ENCODE measurements at places on chromosomes 12 and 14.
A peak's percentile ranks its signal among the peaks of the same experiment; 100 is the strongest.

- DNase-seq, result peak; percentile 92
These were observed 516.7 kb upstream of the TMEM132C start for GRCh38 chr12:127750076-127750840.

DNA sequence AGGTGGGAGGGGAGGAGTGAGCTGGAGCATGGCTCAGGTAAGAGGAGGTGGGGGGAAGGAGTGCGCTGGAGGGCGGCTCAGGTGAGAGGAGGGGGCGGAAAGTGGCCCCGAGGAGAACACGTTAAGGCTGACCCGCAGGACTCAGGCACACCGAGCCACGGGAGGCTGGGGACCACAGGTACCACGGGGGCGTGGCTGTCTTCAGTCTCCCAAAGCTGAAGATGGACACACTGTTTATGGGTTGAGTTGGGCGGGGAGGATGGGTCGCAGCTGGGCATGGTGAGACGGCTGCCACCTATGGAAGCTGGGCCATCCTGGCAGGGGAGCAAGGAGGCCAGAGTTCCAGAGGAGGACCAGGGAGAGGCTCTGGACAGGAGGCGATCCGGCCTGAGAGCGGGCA is 23.5 kb downstream of the UBR7 start:
- DNase-seq, result no peak

DNA sequence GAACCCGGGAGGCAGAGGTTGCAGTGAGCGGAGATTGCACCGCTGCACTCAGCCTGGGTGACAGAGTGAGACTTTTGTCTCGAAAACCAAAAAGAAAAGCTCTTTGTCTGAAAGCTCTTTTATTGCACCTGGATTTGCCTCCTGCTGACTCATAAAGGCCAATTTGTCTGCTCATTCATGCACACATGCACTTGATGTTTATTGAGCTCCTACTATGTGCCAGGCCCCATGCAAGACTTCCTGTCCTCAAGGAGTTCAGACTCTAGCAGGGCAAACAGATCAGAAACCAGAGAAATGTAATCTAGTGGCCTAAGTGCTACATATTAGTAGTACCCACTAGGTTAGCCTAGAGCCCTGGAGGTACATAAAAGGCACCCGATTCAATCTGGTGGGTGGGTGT is 16.3 kb upstream of the MLEC start:
- DNase-seq, result no peak

DNA sequence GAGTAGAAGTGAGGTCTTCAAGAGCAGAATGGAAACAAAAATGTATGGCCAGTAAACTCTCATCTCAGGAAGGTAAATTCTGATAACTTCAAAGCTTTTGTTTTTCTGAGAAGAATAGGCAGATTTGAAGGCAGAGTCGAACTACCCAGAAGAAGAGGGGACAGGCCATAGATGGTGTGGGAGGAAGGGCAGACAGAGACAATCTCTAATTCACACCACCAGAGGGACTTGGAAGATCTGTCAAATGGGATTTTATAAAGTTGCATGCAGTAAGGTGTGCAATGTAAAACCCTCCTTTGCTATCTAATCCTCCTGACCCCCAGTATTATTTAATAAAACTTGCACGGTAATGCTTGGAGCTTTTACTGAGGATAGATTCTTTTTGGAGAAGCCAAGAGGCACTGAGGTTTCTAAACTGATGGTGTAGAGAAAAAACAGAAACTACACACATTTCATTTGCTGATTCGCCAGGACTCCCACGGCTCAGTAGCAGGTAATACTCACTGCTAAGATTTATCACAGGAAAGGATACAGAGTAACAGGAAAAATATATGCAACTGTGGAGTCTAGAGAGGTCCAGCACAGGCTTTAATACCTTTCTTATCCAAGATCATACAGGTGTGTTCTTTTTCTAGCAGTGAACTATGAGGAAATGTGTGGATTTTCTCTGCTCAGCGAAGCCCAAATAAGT is 18.3 kb downstream of the SLC38A2 start:
- DNase-seq, result peak; percentile 28

DNA sequence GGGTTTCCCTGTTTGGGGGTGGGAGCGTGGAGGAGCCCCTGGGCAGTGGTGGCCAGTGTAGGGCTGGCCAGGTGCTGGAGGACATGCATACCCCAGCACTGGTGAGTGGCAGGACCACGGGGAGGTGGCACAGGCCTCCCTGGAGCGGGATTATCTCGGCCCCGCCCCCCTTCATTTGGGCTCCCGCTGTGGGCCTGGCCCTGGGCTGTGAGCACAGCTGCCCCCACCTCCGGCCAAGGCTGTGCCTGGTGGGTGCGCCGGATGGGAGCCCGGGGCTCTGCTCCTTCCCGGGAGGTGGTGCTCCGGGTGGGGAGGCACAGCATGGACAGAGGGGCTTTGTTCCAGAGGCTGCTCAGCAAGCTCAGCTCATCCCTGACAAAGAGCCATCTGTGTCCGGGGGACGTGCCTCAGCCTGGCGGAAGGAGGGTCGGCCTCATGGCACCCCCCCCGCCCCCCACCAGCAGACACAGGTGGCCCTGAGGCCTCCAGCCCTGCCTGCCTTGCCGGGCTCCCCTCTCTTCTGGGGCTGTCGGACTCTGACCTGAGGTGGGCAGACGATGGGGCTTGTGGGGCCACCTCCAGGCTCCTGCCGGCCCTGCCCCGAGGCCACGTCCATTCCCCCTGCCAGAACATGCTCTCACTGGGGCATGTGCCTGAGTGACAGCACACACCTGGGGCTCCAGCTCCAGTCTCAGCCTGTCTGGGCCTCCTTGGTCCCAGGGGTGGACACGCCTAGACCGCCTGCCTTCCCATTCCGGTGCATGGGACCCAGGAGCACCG is 8.4 kb downstream of the TEDC1 start:
- no peak for DNase-seq

GRCh38 chr14:93295541-93296220 is 37.2 kb downstream of the BTBD7 start:
- no peak for DNase-seq

DNA sequence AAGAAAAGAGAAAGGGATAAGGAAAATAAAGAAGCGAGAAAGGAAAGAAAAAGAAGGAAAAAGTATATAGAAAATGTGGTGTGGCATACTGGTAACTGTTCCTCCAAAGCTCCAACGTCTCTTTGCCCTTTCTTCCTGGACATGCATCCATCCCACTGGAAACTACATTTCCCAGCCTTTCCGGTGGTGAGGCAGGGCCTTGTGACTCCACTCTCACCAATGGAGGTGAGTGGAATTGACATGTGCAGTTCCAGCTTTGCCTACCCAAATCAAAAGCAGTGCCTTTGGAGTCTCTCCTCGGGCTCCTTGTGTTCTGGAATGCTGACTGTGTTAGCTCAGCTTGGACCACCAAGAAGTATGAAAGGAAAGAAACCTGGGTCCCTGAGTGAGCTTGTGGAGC is 161.2 kb downstream of the KCNA5 start:
- DNase-seq, result no peak

DNA sequence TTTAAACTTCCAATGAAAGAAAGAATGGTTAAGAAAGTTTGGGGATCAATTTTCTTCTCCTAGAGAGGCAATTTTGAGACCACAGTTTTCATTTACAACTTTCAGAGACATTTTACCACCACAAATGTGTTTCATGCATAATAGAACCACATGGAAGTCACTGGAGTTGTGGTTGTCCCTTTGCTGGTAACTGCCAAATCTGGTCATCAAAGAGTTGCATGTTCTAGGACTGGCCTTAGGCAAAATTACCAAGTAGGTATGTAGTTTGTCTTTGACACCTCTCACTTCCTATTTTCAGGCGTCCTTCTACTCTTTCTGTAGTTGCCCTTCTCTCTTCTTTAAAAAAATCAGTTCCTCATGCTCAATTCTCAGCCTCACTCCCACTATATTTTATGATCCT is 54.3 kb upstream of the TMX1 start:
- DNase-seq, result no peak

DNA sequence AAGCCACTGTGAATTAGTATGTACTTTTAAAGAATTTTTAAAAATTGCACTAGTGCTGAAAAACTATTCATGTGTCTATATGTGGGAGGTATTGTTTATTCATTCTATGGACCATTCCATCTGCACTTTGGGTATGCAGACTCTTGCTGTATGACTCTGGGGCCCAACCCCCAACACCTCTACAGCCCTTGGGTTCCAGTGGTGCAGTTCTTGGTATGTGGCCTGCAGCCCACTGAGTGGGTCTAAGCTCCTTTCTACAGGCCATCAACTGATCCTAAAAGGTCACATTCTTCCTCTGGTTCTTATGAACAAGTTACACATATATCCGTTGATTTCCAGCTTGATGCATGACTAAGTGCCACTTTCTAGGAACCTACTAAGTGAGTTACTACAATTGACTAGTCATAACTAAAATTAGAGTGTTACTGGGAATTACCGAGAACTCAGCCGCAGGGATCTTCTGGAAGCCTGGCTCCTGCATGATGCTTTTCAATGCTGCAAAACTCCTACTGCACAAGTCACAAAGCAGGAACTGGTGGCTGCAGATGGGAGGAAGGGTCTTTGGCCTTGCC is 62.4 kb upstream of the MED13L start:
- no peak for DNase-seq

DNA sequence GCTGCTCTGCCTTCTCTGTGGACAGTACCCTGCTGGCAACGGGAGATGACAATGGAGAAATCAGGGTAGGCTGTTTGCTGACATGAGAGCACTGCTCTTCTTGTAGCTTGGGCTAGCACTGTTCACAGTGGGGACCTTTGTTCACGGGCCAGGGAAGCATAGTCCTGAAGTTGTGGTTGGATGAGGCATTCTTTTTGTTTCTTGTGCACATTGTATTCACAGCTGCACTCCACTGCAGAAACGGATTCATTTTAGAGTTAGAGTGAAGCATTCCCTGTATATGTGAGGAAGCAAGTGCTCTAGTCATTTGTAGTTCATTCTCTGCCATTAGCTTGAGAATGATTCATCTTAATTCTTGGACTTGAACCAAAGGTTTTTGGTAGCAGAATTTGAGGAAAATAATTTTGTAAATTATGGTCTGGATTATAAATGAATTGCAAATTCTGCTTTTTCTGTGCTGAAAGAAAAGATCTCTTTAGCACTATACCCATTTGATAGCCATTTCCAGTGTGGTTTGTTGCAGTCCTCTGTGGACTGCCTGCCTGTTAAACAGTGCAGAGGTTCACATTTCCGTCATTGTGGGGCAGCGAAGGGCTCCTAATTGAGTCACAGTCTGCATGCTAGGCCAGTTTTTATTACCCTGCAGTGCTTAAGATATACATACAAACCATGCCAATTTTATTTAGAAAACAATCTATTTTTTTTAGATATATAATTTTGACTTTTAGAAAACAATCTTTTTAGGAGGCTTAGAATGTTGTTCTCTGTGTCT is 80.6 kb downstream of the APAF1 start:
- DNase-seq, result peak; percentile 11

- no peak for DNase-seq
These were observed at the start of gene COCH for GRCh38 chr14:30874120-30874998. COCH (plus strand) TSS chr14:30874559; CDS start chr14:30874939, 380 bp downstream.

DNA sequence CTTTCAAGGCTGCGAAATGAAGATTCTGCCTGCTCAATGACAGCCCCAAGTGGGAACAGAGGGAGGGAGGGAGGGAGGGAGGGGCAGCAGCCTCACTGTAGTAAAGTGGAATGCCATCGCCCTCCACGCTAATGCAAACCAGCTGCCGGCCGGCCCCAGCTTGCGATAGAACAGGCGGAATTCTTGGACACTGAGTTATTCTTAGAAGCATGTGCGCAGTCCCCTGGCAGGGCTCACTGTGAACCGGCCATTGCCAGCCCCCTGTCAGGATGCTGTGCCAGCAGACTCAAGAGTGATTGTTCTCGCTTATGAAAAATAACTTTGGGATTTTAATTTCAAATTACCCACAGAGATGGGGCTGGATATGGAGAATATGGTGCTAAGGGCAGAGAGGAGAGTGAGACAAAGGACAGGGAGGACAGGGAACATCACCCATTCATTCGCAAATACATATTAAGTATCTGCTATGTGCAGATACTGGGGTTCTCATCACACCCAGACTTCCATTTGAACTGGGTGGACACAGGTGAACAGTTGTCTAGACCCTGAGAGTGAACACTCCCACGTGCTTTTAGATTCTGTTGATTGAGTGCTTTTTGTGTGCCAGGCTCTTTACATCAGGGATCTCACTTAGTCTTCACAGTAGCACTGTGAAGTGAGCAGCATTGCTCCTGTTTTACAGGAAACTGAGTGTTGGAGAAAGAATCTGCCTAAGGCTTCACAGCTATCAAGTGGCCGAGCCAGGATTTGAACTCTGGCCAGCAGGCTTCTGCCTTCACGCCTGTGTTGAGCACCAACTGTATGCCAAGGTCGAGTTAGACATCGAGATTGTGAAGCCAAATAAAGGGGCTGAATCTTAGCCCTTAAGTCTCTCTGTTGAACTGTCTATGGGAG is 192.9 kb downstream of the C12orf75 start:
- DNase-seq, result no peak

GRCh38 chr12:906062-906585 is 43.4 kb downstream of the RAD52 start:
- DNase-seq, result no peak

DNA sequence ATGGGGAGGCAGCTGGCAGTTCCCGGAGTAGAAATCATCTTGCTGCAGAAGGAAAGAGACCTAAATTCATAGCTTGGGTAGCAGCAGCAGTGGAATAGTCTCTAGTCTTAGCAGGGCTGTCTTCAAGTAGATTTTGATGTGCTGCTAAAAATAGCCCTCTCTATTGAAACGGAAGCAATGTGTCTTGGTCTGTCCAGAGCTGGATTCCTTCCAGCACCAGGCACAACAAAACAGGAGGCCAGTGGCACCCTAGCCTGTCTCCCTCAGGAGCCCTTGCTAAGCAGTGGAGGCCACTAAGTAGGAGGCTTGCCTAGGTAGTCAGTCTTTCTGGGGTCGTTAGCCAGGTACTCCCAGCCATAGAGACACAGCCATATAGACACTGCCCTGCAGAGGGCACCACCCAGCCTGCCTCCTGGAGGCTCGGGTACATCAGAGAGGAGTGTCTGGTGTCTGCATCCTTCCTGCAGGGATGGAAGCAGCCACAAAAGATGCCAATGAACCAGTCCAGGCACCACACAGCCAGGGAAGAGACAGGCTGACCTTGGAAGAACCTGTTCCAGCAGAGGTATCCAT is 97.5 kb downstream of the CRACR2A start:
- no peak for DNase-seq

- no peak for DNase-seq
These were observed 13.9 kb upstream of the BDKRB1 start for GRCh38 chr14:96242126-96242525.

DNA sequence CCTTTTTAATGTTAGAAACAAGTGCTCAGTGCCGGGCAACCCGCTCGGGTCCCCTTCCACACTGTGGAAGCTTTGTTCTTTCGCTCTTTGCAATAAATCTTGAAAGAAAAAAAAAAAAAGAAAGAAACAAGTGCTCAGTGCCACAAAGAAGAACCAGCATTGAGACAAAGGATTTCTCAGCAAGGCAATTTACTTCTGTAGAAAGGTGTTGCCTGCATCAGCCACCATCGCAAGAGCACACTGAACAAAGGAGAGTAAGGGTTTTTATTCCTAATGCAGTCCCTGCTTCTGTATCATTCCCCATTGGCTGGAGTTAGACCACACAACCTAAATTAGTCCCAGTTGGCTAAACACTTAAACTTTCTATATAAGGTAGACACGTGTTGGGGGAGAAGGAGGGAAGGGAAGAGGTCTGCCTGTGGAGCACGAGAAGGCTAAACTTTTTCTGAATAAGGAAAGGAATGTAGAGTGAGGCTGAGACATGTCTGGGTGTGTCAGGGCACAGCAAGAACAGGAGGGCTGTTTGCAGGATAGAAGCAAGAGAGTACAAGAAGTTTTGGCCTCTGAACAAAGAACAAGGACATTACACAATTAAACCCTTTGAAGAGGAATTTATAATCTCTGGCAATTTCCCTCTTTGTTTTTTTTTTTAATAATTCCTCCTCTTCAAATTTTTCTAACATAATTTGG is 21.4 kb downstream of the KLRF2 start:
- peak; percentile 12 for DNase-seq

- peak; percentile 12 for DNase-seq
These were observed 232.7 kb downstream of the SLC16A7 start for GRCh38 chr12:59828521-59828920.
